ENCODE measurements at places on chromosomes 4 and X.

DNA sequence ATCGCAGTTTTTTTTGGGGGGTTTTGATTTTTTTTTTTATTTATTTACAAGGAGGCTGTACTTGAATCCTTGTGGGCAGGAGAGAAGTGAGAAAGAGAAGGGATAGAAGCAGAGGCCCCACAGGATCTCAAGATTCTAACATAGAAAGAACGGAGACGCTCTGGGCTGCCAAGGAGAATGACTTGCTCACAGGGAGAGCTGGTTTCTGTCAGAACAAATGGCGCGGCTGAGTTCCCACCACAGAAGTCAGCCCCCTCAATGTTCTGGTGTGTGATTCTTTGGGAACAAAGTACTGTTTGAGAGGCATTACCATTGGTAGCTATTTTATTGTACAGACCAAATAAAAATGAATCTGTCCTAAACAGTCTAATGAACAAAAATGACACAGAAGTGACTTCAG, 80.6 kb downstream of the ATXN3L start:
- DNase-seq: no peak

DNA sequence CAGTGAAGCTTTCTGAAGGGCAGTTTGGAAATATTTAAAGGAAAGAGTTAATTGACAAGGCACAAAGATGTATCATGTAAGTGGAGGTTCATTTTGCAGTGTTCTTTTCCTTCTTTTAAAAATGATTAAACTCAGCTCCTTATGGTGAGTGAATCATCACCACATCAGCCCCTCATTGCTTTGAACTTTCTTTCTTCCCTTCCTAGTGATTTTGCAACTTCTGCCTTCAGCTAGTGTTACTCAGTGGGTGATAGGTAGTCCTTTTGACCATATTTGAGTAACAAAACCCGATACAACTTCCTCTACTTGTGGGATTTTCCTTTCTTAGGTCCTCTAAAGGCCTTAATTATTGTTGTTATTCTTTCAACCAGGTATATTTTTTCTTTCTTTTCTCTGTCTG, 8.2 kb downstream of the ZCCHC4 start:
- no peak for DNase-seq

DNA sequence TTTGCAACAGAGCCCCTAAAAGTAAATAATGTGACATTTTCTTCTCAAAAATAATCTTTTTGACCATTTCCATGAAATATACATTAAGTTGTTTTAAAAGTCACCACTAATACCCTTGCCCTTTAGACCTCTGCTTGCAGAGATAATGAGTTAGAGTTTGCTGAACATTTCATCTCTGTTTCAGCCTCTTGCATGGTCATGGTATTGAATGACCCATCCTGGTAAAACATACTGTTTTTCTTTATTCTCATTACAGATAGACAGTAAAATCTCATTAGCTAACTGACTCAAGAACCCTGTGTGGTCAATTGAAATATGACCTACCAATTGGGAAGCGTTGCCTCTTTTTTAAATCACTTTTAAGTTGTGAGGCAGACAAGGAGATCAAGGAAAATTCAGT, 916.7 kb downstream of the PDHA2 start:
- no peak for DNase-seq

GRCh38 chrX:70033348-70034051, 16.2 kb downstream of the AWAT2 start:
- no peak for DNase-seq

GRCh38 chr4:86755388-86755787, 93.8 kb downstream of the SLC10A6 start:
- DNase-seq: no peak

DNA sequence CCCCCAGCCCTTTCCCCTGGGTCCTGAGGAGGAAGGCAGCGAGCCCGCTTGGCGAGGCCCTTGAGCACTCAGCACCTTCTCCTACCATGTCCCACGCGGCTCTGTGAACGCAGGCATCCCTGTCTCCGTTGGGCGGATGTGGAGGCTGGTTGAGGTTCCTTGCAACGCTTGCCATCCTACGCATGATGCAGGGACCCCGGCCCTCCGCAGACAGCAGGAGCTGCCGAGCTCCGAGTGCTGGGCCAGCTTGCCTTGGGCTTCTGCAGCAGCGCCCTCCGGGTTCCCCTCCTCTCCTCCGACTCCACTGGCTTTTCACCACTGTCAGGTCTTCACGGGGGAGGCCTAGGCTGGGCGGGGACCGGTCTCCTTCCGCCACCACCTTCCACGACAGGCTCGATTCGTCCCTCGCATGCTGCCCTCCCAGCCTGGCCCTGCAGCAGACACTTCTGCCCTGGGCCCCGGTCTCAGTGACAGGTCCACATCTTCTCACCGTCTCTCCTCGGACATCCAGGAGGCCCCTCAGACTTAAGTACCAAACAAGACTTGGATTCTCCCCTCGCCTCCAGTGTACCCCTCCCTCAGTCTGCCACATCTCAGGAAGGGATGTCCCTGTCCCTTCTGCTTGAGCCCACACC, 67.6 kb upstream of the HGFAC start:
- DNase-seq: no peak

GRCh38 chr4:52588771-52589591, 70.1 kb downstream of the USP46 start:
- no peak for DNase-seq

DNA sequence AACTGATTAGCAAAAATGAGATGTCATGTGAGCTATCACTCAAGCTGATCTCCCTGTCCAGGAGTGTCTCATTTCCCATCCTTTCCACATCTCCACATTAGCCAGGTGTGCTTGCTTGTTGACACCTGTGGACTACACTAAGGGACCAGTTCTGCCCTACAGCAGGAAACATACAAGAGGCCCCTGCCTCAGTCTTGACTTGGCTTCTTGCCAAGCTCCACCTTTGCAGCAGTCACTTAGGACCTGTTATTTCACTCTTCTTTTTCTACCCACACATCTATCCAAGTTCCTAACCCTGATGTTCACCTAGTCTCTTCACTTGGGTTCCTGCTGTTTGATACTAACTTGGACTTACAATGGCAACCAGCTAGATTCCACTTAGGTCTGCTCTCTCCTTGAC, 13.2 kb downstream of the FRMD7 start:
- DNase-seq: no peak

DNA sequence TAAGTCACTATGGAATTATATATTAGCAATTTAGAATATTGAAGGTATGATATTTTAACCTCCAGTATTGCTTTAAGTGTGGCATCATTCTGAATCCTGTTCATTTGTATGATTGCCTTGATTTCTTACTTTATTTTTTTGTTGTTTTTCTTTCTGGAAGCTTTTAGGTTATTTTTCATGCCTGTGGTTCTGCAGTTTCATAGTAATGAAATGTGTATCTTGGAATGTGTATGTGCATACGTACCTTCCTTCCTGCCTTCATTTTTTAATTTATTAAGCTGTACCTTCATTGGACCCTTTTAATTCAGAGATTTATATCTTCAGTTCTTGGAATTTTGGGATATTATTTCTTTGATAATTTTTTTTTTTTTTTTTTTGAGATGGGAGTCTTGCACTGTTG, 22.1 kb downstream of the CPEB2 start:
- DNase-seq: no peak

DNA sequence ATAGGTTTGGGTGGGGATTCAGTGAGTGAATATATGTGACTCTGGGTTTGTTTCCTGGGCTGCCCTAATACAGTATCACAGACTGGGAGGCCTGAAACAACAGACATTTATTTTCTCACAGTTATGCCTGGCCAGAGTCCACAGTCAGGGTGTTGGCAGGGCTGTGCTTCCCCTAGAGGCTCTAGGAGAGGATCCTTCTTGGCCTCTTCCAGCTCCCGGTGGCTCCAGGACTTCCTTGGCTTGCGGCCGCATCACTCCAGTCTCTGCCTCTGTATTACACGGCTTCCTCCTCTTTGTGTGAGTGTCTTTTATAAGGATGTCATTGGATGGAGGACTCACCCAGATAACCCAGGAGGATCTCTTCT, 5.2 kb upstream of the JAKMIP1 start:
- DNase-seq: no peak

Data from GOT3 (cell line).